ENCODE measurements at places on chromosomes 13 and 19.

- DNase-seq, result no peak
Observed at GRCh38 chr13:96948127-96948526, 46.1 kb downstream of the OXGR1 start.

DNA sequence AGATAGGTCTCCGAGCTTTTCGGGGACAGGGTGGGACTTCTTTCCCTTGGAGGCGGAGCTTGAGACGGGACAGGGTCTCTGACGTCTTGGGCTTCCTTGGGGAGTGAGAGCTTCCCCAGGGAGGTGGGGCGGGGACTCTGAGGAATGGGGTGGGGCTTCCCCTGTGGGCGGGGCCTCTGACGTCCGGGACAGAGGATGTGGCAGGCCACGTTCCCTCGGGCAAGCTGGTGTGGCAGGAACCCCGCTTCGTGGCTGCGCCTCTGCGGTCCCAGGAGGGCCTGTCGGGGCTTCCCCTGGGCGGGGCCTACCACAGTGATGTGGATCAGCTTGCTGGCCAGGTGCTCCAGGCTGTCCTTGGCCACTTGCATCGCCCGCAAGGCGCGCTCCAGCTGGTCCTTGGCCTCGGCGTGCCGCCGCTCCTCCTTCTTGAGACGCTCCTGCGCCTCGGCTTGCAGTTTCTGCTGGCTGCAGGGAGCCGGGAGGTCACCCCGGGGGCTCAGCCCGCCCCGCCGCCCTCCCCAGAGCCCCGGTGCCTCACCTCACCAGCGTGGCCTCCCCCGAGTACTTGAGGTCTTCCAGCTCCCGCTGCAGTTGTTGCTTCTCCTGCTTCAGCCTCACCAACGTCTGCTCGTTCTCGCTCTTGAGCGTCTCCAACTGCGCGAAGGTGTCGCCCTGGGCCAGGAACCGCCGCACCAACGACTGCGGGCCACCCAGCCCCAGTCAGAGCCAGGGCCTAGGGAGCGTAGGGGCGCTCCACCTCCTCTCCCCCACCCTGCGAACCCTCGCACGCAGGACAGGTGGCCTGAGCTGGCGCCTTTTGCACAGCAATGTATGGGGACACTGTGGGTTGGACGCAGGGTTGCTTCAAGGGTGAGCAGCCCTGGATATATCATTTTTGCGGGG, 3.3 kb upstream of the RGL3 start:
- no peak for DNase-seq

GRCh38 chr13:98214008-98214643, 37.1 kb upstream of the RNF113B start:
- DNase-seq, result no peak

GRCh38 chr13:114109641-114110041, 22.8 kb downstream of the RASA3 start:
- no peak for DNase-seq

DNA sequence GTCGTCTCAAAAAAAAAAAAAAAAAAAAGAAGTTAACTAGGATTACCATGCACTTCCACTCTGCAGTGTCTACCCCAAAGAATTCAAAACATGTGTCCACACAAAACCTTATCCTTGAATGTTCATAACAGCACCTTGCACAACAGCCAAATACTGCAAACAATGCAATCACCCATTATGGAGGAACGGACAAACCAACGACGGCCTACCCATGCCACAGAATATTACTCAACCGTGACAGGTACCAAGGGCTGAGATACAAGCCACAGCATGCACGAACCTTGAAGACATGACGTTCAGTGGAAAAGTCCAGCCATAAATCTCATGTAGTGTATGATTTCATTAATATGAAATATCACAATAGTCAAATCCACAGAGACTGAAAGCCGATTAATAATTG, 3.0 kb upstream of the SHISA7 start:
- DNase-seq, result no peak

DNA sequence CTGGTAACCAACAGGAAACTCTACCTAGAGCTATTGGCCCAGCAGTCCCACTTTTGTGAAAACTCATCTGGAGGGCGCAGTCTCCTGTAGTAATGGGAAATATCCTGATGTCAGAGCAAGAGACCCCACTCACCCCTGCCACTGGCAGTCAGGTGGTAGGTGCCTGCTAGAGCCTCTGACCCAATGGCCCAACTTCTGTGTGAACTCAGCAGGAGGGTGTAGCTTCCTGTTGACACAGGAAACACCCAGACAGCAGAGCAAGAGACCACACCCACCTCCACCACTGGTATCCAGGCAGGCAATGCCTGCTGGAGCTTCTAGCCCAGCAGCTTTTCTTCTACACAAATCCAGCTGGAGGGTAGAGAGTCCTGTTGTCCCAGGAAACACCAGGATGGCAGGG, 1176.8 kb upstream of the PRR20A start:
- DNase-seq, result no peak
